ENCODE measurements at places on chromosomes 12 and 14.

DNA sequence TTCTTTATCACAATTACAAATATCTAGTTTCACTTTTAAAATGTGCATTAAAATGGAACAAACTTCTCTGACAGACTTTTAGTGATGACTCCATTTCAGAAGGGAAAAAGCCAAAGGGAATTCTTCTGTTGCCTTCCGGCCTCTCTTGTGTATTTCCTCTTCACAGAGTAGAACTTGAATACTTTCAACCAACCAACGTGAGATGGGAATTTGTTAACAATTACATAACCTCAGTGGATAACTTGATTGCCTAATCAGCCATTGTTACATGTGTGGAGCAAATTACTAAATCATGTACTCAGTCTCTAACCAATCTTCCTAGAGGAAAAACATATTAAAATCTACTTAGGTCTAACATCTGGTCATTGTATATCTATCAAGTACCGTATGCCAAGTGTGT is 291.1 kb downstream of the SYT1 start:
- DNase-seq: no peak

GRCh38 chr12:22562036-22563028 is 18.0 kb upstream of the C2CD5 start:
- DNase-seq: no peak

DNA sequence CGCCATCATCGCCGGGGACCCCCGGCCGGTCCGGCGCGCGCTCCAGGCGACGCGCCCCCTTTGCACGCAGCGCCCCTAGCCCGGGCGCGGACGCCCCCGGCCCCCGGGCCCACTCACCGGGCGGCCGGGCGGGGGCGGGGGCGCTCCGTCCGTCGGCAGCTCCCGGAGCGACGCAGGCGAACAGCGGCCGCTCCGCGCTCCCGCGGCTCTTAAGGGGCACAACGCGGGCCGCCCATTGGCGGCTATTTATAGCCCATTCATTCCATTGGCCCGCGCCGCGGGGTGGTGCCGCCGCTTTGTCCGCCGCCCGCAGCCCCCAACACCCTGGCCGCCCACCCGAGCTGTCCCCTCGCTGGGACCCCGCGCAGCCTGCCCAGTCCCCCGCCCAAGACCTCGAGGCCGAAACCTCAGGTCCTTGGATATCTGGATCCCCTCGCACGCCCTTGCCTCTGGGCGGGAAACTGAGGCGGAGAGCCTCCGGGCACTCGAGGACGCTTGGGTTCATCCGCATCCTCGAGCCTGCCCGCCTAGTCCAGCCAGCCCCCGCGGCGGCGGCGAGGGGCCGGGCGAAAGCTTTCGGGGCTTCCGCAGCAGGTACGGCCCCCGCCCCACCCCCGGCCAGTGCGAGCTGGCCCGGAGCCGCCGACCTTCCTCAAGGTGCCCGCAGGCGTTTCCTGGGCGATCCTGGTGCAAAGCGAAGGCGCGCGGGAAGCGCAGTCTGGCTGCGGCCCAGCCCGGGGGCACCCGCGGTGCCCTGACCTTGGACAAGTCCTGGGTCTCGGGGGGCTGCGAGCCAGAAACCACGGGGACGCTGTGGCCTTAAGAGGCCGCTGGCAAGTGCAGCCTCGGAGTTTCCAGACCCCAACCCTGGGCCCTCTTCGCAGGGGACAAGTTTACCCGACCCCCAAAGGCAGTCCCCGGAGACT is at the start of gene CKB:
Gene CKB (minus strand): TSS at position 182 of the 926 bp plus-strand sequence. CDS start 337 bp downstream, outside the sequence.
- no peak for DNase-seq

- DNase-seq: no peak
These were observed 27.0 kb upstream of the DUSP6 start for GRCh38 chr12:89379148-89379838.

DNA sequence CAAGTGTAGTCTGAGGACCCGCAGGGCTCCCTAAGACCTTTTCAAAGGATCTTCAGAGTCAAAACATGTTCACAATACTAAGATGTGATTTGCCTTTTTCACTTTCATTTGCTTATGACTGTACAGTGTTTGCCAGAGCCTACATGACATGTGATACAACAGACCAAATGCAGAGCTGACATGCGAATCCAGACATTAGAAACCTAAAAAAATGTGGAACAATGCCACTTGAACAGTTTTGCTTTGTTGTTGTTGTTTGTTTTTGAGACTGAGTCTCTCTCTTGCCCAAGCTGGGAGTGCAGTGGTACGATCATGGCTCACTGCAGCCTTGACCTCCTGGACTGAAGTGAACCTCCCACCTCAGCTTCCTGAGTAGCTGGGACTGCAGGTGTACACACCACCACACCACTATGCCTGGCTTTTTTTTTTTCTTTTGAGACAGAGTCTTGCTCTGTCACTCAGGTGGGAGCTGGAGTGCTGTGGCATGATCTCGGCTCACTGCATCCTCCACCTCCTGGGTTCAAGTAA is 5.3 kb upstream of the RAB35 start:
- no peak for DNase-seq

DNA sequence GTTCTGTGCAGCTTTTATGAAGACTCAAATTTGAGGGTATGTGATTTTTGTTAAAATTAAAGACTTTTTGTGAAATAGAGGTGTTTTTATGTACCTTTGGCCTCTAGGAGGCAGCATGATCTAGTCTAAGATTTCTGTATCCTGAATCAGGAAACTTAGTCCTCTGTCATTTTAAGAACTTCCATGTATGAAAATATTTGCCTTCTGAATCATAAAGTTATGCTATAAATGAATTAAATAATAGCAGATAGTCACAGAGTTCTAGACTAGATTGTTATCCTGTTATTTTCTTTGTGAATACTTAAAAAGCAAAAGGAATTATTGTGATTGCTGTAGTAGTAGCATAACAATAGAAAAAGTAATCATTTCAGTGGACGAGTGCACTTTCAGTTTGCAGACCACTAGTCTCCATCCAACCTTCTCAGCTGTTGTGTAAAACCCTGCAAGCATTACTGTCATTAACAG is 56.3 kb downstream of the FGD4 start:
- no peak for DNase-seq

- DNase-seq: no peak
These were observed 139.8 kb downstream of the ZFP36L1 start for GRCh38 chr14:68653108-68653507.

GRCh38 chr12:113980537-113981337 is 14.6 kb upstream of the RBM19 start:
- DNase-seq: no peak

DNA sequence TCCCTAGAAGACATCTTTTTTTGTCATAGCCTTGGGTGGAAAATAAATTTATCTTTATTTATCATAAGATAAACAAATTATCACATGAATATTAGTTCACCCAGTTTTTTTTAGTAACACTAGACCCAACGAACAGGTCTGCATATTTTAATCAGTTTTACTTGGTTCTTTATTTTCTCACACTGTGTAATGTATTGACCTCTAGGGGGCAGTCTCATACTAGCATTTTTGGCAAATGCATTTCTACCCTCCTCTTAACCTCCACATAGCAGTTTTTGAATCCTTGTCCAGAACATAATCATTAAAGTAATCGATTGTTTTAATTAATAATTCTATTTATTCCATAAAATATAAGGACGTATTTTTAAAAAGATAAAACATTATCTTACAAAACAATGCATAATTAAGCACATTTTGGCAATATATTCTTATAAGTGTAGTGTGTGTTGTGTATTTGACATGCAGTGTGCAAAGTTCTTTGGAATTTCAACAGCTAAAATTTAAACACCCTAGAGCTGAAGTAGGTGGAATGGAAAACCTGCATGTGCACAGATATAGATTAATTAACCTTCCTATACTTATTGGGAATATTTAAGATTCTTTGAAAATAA is 31.6 kb upstream of the PTPRQ start:
- no peak for DNase-seq

DNA sequence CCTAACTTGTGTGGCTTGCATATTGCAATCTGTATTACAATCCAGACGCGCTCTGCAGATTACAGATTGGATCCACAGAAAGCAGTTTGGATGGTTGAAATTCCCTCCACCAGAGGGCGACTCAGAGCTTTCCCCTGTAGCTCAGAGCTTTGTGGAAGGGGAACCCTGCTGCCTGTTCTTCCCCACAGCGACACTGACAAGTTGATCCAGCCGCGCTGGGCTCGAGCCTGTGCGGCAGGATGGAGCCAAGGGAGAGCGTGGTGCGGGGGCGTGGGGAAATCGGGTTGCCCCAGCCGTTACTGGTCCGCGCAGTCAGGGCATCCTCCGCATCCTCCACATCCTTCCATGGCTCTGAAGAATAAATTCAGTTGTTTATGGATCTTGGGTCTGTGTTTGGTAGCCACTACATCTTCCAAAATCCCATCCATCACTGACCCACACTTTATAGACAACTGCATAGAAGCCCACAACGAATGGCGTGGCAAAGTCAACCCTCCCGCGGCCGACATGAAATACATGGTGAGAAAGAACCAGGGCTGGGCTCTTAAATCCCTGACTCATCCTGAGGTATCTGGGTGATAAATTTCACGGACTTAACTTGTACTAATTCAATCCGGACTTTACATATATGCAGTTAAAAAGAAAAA is at the start of gene GLIPR1L1:
Gene GLIPR1L1 (plus strand): TSS at position 287 of the 647 bp plus-strand sequence. CDS start 59 bp downstream, at position 346.
- DNase-seq: peak; percentile 64

DNA sequence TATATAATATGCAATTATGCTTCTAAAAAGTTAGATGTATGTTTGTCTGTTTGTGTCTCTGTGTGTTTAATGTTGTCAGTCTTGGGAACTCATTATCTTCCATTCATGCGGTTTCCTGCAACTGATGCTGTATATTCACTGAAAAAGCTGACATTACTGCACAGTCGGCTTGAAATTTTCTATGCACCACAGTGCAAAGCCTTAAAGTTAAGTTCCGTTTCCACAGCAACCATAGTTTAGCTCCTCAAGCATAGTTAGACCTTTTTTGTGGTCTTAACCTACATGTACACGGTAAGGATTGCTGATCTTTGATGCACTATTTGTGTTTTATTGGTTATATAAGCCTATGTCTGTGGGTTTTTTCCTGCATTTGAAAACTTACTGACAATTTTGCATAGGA is 309.4 kb downstream of the KCNC2 start:
- DNase-seq: no peak

- DNase-seq: no peak
These were observed 23.4 kb downstream of the COQ6 start for GRCh38 chr14:73973497-73973896.

DNA sequence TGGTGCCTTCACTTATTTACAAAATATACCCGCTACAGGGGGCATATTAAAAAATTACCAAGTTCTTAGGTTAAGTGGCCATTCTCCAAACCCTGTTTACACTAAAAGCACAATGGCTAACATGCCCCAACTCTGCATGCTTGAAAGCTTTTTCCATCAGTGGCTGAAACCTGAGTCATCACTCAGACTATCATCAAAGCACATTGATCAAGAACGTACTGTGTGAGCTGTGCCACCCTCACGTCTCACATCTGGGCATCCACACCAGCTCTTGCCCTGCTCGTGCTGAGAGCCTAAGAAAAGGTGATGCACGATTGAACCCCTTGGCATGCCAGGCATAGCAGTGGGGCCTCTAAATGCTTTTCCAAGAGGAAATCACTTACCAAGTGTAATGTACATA is 13.2 kb downstream of the AQP6 start:
- DNase-seq: no peak

DNA sequence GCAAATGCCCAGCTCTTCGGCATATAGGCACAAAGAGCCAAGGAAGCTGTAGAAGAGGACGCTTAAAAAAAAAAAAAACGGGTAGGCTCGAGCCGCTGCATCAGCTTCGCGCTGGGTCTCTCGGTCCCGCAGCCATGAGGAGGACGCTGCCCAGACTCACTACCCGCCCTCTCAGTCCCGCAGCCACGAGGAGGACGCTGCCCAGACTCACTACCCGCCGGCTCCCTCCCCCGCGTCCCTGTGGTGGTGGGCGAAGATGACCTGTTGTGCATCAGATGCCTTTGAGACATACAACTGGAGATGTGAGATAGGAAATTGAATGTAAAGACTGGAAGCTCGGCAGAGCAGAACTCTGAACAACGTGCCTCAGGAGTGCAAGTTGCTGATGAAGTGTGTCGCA is 11.4 kb upstream of the SPSB2 start:
- DNase-seq: no peak

DNA sequence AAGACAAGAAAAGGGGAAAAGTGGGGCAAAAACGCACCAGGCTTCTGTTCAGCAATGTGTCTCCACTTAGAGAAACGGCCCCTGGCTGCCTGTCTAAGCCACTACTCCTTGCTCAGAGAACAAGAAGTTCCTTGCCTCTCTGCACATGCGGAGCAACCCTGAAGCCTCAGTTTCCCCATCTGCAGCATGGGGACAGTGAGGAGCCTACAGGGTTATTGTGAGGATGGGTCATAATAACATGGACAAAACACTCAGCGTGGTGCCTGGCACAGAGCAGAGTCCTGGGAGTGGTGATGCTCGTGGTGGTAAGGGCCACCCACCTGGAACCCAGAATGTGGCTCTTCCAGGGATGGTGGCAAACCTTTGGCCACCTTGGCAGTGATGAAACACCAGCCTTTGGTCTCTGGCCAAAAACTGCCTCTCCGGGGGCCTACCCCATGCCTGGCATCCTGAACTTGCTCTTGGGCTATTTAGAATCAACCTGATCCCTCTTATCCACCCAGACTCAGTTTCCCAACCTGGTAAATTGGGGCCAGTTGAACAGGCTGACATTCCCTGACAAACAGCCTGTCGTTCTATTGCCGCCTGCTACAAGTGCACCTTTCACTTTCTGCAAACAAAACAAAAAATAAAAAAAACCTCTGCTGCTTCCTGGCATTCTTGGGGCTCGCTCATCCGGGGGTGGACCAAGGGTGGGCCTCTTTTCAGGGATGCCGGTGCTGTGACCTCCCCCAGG is 56.5 kb upstream of the DLK1 start:
- no peak for DNase-seq

- no peak for DNase-seq
These were observed 29.8 kb downstream of the LGMN start for GRCh38 chr14:92718664-92719063.

DNA sequence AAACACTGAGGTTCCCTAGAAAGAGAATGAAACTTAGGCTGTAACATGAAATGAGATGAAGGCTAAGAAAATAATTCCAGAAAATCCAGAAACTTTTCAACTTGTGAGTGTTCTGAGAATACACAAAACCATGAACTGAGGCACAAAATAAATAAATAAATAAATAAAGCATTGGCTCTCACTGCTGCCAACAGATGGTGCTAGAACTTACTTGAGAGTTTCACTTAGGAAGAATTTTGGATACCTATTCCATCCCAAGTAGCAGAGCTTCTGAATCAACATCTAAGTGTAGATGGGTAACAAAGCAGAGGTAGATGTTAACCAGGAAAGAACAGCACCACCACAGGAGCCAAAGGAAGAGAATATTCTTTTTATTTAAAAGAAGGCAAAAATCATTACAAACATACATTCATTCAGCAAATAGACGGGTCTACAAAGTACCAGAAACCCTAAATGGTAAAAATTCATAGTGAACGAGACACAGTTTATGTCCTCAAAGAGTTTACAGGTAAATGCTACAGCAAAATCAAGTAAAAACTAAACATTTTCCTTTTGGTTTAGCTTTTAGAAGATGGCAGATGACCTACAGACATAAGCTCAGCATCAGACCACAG is 16.7 kb downstream of the EPS8 start:
- no peak for DNase-seq

DNA sequence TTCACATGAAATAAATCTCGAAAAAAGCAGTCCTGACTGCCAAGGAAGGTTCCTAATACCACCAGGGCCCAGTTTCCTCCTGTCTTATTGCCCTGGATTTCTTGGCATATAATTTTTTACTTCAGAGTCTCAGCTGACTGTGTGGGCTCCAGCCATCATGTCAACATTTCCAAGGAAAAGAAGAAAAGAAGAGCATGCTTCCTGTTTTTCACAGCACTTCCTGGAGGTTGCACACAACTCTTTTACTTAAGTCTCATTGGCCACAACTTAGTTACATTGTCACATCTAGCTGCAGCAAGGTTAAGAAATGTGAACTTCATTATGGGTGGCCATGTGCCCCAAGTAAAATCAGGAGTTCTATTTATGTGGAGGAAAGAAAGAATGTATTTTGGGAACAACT is 24.3 kb downstream of the DACT1 start:
- DNase-seq: no peak

Measured in stimulated activated CD8-positive, alpha-beta memory T cell treated with anti-CD3 and anti-CD28 coated beads, Interleukin-15, amount 100 ng/mL, for 48 hours (primary cell).